CD4-positive, alpha-beta T cell treated with Interleukin-2 at 100 ng/mL for 4 hours (primary cell): ENCODE measurements at places on chromosomes 12 and 14.

DNA sequence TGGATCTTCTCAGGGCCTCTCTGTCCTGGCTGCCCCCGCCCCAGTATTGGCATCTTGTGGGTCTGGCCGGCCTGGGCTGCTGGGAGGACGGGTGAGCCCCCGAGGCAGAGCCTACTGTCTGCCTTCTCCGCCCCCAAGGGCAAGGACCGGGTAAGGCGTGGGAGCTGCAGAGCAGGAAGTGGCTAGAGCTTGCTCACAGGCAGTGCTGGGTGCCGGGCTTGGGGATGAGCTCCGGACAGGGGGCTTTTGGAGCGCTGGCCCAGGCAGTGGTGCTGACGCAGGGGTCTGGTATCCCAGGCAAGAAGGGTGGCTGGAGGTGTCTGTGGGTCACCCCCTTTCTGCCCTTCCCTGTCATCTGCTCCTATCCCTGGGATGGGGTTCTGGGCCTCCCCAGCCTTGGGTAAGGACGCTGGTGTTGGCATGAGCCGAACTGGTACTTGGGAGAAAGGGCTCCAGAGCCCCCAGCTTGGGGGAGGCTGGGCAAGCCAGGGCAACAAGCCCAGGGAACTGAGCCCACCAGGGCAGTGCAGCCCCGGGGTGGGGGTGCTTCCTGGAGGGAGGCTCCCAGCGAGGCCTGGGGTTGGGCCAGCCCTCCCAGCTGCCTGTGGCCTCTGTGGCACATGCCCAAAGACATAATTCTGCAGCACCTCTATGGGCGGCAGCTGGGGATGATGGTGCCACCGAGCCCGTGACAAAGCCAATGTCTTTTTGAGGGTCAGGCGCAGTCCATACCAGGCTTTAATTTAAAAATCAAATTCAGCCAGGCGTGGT lies 126.3 kb downstream of the KIF26A start:
- DNase-seq = no peak

DNA sequence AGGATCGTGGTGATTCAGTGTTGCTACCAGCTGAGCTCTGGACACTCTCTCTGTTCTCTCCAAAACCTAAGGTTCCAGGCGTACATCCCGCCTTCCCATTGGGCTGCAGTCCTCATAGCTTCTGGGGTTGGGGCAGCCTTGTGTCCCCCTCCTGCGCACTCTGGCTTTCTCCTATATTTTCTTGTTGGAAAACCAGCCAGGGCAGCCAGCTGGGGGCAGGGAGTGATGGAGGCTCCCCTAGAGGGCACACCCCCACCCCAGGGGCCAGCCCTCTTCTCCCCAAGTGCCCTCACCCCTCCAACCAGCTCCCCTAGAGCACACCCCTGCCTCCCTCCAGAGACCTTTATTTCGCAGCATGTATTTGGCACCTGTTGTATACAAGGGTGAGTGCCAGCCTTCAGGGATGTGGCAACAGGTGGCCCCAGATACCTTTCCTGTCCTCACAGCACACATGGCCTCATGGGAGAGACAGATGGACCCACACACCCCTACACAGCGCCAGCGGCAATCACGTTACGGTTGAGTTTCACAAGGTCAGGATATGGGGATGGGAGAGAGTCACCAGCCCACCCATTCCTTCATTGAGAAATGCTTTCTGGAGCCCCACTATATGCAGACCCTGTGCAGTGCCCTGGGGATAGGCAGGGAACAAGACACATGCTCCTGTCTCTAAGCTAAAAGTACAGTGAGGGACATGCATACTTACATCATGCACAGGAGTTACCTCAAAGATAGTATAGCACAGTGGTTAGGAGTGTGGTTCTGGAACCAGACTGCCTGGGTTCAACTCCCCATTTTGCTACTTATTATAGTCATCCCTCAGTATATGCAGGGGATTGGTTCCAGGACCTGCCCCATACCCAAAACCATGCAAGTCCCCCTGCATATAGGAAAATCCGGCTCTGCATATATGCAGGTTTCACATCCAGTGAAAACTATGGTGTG lies 141.1 kb downstream of the PHETA1 start:
- no peak for DNase-seq

GRCh38 chr14:104512771-104513640 lies 66.6 kb upstream of the C14orf180 start:
- DNase-seq = no peak

DNA sequence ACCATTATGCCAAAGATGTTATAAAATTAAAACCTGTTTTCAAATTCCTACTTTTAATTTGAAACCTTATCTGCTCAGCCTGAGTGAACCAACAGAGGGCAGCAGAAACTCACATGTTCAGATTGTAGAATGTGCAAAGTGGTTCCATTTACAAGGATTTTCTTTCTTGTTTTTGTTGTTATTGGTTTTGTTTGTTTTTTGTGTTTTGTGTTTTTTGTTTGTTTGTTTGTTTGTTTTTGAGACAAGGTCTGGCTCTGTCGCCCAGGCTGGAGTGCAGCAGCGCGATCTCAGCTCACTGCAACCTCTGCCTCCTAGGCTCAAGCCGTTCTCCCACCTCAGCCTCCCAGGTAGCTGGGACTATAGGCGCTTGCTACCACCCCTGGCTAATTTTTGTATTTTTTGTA lies 22.8 kb upstream of the GARIN2 start:
- DNase-seq = peak; percentile 33

DNA sequence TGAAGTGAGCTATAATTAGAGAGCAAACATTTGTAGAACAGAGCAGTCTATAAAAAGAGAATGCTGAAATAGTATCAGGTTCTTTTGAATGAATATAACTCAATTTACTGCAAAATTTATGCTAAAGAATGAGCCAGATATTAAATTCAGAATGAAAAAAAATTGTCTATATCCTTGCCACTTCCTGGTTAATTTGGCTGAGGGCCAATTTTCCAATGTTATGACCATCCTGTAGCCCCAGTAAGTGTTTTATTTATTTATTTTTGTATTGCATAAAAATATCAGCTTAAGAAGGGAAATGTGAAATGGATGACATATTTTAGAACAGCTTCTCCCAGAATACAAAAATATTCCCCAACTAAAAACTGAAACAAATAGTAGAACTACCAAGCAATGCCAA lies 263.4 kb downstream of the SOX5 start:
- DNase-seq = no peak

GRCh38 chr14:68636597-68636996 lies 156.3 kb downstream of the ZFP36L1 start:
- DNase-seq = no peak

DNA sequence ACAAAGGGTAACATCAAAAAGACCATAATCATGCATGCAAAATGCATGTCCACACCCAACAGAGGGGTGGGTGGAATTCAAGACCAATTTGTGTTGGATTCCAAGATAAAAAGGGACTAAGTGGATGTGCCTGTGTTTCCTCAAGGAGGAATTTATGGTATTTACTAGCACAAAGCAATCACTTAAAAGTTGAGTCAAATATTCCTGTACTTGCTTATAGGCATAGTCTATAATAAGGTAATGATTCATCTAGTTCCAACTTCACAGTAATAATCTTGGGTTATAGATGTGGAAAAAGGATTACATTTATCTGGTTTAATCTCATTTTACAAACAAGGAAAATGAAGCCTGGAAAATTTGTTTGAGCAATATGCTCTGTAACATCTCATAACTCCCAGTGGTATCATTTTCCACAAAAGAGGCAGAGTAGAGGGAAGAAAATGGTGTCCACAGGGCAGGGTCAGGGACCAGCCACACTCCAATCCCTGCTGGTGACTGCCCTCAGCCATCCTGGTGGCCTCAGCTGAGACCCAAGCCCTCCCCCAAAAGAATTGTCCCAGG lies 80.8 kb upstream of the REP15 start:
- DNase-seq = no peak
